Inflammatory macrophage treated with lipopolysaccharide for 4 hours (primary cell): ENCODE measurements at places on chromosomes 16 and 17.

DNA sequence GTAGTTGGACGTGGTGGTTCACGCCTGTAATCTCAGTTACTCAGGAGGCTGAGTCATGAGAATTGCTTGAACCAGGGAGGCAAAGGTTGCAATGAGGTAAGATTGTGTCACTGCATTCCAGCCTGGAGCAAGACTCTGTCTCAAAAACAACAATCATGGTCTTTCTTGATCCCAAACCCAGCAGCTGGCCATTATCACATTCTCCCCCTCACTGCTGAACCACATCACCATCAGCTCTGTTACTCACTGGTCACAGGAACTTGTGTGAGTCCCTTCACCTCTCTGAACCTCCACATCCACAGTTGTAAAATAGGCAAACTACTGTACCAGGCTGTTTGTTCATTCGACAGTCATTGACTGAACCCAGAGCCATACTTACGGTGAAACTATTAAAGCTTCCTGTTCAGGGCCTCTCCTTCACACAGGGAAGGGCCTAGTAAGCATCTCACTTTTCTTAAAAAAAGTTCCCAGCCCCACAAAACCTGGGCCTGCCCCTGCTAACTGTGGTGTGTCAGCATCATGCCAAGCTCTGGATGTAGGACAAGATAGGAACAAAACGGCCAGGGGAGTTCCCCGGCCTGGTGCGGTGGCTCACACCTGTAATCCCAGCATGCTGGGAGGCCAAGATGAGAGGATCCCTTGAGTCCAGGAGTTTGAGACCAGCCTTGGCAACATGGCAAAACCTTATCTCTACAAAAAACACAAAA lies 104.7 kb downstream of the COPRS start:
- DNase-seq = no peak

- no peak for DNase-seq
These were observed 250.1 kb upstream of the CDH5 start for GRCh38 chr16:66116163-66117002.

GRCh38 chr16:46582313-46582712 lies 38.9 kb downstream of the SHCBP1 start:
- DNase-seq = no peak

- peak; percentile 94 for DNase-seq
These were observed 32.6 kb downstream of the PLXDC1 start for GRCh38 chr17:39118674-39119419.

DNA sequence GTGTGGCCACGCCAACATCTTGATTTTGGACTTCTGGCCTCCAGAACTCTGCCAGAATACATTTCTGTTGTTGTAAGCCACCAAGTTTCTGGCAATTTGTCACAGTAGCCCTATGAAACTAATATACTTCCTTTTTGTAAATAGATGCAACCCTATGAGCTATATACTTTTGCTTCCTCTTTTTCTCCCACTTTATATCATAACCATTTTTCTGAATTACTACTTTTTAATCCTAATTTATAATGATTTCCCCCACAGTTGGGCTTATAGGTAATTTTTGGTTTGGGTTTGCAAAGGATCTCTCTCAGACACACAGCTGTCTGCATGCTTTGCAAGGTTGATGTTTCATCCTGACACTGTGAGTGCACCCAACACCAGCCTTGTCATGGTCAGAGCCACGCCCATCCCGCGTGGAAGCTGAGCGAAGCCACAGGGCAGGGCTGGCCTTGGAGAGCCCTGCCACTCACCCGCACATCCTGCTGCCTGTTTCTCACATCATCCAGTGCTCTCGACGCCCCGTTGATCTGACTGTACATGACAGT lies 5.8 kb downstream of the TRIM25 start:
- DNase-seq = peak; percentile 91

DNA sequence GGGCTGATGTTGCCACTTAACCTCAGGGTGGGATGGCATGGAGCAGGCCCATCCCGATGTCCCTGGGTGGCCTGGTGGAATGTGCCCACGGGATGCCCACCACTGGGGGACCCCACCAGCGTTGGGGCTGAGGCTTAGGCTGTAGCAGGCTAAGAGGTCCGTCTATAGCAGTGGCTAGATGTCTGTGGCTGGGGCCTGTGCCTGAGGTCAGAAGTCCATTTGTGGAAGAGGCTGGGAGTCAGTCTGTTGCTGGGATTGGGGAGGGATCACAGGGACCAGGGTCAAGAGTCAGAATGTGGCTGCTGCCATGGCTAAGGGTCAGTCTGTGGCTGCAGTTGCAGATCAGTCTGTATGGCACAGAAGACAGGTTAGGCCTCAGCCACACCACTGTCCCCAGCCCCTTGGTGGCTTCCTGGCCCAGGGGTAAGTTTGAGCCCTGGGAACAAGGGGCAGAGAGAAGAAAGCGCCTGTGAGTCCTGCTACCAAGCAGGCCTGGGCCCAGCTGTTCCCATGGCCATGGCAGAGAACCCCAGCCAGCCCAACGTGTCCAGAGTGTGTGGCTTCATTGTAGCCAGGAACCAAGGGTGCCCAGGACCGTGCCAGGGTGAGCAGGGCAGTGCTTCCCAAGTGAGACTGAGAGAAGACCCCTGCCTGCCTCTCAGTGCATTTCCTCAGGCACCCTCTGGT lies 35.7 kb downstream of the RAI1 start:
- DNase-seq = no peak

- DNase-seq = no peak
These were observed 52.6 kb downstream of the PIGL start for GRCh38 chr17:16269658-16270057.

GRCh38 chr17:74552037-74552436 lies 6.1 kb upstream of the CD300C start:
- DNase-seq = no peak

- no peak for DNase-seq
These were observed 197.6 kb downstream of the AATF start for GRCh38 chr17:37146086-37147064.

GRCh38 chr17:4657678-4658077 lies 16.2 kb upstream of the ALOX15 start:
- DNase-seq = peak; percentile 33

DNA sequence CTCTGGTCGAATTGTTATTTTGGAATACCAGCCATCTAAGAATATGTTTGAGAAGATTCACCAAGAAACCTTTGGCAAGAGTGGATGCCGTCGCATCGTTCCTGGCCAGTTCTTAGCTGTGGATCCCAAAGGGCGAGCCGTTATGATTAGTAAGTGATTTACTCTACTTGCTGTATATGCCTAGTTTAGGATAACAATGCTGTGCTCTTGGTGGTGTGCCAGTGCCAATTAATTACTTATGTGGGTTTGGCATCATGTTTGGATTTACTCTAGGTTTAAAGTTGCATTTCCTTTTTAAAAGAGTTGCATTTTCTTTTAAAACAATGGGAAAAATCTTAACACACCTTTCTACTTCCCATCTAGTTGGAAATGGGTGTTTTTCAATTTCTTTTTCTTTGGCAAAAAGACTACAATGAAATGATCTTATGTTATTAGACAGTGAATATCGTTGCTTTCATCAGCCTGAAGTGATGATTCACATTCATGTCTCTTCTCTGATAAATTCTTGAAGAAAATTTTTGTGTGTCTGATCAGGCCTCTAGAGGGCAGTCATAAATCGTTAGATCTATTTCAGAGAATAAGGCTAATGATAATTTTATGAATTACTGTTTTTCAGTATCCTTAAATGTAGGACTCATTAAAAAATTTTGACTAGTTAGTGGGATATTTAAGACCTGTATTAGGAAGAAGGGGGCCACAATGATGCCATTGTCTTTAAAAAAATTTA lies 5.6 kb downstream of the SF3B3 start:
- DNase-seq = peak; percentile 62

GRCh38 chr16:21083729-21084268 lies 66.8 kb downstream of the DNAH3 start:
- DNase-seq = peak; percentile 52

- no peak for DNase-seq
These were observed 15.4 kb downstream of the ABCA10 start for GRCh38 chr17:69213059-69213813.

DNA sequence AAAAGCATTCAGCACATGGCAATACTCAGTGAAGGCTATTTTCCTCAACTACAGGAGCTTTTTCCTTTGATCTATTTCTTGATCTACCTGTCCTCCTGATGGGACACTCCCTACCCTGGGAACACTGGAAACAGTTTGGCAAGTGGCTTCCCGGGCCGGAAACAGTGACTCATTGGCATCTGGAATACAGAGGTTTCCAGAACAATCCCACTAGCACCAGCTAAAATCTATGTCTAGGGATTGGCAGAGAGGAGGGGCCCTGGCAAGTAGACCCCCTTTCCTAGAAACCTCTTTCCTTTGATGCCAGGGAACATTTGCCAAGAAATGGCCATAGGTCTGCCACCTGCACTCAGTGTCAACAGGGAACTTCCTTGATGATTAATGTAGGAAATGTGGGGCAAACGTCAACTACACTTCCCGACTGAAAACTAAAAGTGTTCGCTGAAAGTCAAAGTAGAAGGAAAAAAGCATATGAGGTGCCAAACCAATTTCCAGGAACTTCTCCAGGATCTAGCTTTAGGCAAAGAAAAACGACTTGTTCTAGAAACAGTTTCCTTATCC lies 30.4 kb upstream of the FBXW10B start:
- peak; percentile 10 for DNase-seq

DNA sequence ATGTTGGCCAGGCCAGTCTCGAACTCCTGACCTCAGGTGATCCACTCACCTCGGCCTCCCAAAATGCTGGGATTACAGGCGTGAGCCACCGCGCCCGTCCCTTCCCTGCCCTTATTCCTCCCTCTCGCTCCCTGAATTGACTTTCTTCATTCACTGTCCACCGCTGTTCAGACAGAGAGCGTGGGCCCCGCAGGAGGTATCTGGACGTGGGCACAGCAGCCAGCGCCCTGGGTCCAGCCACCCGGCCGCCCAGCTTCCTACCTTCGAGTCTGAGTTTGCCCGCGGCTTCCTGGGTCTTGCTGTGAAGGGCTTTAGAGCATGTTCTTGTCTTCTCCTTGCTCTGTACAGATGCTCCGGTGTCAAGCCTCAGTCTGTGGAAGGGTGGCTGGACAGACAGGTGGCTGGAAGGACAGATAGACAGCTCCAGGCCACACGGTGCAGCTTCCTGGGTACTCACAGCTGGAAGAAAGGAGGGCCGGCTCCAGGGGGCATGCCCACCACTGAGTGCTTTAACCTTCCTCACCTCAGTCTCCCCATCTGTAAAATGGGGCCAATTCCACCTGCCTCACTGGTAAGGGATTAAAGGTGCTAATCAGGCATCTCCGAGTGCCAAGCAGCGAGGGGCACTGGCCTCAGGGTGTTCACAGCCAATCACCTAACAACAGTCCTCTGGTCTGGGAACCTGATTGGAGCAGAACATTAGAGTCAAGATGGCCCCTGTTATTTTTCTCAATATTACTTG lies 13.6 kb downstream of the RHBDF2 start:
- DNase-seq = no peak

DNA sequence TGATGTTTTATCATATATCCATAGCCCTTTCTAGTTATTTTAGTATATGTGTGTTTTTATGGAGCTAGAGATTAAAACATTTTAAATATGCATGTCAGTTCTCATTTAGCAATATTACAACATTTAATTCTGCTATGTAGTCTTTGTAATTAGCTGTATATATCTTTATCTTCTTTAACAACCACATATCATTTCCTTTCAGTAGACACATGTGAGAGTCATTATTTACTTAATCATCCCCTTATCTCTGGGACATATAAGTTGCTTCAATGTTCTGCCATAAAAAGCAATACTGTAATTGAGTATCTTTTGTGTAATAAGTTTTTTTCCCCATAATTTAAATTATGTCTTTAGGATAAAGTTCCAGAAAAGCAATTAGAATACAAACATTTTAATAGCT lies 52.0 kb upstream of the CLEC3A start:
- no peak for DNase-seq

DNA sequence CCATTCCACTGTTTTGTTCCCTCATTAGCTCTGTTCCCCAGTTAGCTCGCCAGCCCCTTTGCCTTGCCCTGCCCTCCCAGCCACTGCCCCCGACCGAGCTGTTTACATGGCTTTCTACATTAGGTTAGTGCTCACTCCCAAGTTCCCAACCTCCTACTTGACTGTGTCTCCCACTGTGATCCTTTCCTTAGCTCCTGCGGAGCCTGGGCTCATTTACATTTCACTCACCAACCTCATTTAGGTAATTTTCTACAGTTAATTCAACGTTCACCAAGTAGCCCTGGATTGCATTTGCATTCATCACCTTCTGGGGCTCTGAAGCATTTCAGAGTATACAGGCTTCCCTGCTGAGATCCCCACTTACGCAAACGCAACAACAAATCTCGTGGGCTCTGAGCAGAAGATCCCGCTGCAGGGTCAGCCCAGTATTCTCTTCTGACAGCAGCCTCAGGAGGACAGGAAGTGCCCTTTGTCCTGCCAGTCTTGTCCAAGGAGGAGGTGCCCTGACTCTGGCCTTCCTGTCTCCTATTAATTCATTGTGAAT lies 325.8 kb upstream of the CCL2 start:
- DNase-seq = no peak

DNA sequence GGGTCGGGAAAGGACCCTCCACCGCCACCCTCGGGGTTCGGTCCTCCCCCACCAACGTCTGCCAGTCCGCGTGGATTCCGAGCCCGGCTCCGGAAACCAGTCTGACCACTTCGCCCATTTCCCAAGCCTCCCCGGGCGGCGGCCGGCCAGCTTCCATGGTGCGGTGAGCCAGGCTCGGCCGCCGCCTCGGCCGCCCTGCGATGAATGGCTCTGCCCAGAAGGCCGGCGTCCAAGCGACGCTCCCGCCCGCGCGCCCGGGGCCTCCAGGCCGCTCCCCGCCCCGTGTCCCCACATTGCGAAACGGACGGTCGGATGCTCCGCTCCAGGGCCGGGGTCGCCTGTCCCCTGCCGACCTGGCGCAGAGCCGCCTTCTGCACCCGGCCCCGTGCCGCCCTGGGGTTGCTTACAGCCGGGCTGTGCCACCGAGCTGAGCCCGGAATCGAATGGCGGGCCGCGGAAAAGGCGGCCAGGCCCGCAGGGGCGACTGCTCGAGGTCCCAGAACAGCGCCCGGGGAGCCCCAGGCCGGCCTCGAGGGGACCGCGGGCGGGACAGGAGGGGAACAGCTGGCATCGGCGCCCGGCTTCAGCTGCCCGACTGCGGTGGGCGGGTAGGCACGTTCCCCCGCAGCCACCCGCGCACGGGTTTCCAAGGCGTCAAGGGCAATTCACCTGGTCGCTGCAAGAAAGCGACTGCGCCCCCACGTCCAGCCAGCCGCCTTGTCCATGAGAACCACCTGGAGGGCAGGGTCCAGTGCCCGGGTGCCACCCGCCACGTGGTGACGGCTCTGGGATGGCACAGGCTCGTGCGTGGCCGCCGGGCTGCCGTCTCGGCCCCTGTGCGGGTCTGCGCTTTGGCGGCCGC lies 18.3 kb upstream of the CBX8 start:
- DNase-seq = no peak

DNA sequence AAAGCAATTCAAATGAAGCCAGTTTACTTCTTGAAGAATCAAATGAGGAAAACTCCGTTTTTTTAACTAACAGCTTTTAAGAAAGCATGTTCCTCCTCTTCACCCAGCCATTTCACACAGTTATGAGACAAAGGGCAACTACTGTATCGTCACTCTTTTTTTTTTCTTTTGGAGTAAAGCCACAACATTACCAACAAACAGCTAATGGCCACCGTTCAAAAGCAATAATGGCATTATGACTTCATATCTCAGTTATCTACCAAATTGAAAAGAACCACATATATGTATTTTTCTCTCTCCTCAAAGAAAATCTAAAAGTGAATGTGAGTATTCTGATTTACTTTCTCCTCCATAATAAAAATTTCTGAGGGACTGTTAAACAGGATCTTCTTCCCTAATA lies 14.5 kb downstream of the GRB2 start:
- no peak for DNase-seq
